ENCODE measurements at places on chromosomes 3 and 15.

DNA sequence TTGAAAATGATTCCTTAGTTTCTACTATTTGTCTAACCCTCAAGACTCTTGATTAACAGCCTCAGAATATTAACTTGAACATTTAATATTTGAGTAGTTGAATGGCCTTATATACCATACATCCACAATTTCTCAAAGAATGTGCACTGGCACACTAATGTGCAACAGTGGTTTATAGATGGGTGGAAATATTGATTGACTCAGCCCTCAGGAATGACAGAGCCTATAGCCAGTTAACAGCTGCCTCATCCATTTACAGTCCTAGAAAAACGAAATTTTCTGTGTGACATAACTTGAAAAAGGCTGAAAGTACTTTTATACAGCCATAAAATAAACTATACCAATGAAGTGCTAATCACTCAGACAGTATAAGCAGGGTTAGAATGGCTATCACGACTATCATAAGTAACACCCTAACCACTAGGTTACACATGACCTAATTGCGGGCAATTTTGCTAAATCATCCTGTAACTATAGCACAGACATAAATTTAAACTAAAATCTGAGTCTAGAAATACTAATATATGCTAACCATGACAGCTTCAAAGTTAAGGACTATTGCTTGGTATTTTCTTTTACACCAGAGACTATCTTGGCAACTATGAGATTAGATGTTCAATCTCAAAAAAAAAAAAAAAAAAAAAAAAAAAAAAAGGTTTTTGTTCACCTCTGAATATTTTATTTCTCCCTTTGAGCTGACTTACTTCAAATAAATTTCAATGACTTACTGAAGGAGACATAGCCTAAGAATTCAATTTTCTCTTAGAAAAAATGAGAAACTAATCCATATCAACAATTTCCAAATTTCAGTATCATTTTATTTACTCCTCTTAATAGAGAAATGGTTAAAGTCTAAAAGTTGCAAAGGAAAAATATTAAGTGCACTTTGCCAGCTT is 9.3 kb downstream of the SECISBP2L start:
- no peak for DNase-seq

GRCh38 chr3:49602877-49603411 is 48.7 kb downstream of the BSN start:
- DNase-seq, result no peak

GRCh38 chr3:145807990-145808389 is 353.0 kb downstream of the PLOD2 start:
- no peak for DNase-seq

DNA sequence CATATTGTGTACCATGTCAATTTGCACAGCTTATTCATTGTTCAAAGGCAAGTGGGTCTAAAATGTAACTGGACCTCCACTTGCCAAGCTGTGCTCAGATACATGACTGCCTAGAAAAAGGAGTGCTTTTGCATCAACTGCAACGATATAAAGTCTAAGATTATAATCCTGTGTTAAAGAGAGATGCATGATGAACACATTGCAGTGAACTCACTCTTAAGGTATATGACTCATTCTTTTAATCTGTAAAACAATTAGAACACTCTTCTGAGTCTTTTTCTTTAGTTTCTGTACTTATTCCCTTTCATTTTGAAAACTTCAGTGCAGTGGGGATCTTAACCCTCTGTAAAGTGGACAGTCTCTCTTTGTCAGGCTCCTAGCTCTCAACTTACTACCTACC is 982.8 kb downstream of the ROBO1 start:
- DNase-seq, result no peak

DNA sequence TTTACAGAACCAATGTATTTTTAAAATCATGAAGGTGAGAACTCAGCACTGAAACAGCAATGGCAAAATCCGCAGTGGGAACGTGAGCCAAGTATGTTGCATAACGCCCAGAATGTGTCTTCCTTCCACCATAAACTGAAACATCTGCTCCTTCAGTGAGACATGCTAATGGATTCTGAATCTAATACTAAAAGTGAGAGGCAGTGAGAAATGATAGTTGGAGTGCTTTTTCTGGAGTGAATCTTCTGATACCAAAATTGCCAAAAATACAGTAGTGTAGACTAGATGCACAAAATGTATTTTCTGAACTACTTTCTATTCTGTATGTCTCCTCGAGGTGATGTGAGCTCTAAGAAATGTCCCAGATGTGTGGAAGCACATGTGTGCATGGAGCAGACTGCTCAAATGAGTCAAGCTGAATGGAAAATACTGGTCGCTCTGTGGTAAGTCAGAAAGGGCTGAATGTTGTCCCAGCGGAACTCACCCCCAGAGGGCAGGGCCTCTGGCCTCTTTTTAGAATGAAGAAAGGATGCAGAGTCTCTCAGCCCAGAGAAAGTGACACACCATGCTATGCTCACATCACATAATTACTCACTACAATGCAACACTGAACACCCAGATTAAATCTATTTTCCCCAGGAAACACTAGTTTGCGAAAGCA is 73.0 kb downstream of the ATP10A start:
- no peak for DNase-seq

- DNase-seq, result no peak
Observed at GRCh38 chr15:65916041-65916663, 46.9 kb downstream of the RAB11A start.

DNA sequence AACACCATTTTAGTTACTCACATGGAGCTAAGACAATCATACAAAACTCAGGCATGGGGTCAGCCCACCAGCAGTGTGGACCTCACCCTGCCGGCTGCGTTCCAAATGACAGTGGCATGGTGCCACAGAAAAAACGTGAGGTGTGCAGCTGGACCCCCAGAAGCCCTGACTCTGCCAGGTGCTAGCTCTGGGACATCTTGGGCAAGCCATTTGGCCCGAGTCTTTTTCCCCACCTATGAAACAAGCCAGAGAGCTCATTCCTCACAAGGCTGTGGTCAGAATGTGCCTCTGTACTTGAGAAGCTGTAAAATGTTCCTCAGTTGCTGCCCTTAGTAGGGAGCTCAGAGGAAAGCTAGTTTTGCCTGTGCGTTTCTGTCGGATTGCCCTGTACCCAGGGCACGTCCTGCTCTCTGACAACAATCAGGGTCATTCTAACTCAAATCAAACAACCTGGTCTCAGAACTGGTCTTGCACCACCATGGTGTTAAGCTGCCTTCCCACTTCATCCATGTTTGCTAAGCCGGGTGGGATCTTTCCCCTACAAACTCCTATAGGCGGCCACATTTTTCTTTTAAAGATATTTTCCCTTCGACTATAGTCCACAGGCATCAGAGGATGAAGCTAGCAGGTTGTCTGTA is 44.9 kb downstream of the LIPC start:
- DNase-seq, result no peak

DNA sequence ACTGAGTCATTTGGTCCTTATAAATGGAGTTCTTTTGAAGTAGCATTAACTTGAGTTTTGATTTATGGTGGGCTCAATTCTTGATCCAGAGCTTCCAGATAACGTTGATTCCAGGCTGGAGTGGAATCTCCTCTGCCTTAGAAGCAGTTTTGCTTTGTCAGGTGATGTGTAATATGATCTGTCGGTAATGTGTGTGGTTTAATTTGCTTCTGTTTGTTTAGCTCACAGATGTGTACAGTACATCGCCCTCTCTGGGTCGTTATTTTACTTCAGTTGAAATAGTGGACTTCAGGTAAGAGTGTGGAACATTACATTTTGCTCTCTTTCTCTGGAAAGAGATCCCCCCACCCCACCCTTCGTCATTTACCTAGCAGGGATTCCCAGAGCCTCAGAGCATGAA is 23.1 kb downstream of the C3orf52 start:
- no peak for DNase-seq

DNA sequence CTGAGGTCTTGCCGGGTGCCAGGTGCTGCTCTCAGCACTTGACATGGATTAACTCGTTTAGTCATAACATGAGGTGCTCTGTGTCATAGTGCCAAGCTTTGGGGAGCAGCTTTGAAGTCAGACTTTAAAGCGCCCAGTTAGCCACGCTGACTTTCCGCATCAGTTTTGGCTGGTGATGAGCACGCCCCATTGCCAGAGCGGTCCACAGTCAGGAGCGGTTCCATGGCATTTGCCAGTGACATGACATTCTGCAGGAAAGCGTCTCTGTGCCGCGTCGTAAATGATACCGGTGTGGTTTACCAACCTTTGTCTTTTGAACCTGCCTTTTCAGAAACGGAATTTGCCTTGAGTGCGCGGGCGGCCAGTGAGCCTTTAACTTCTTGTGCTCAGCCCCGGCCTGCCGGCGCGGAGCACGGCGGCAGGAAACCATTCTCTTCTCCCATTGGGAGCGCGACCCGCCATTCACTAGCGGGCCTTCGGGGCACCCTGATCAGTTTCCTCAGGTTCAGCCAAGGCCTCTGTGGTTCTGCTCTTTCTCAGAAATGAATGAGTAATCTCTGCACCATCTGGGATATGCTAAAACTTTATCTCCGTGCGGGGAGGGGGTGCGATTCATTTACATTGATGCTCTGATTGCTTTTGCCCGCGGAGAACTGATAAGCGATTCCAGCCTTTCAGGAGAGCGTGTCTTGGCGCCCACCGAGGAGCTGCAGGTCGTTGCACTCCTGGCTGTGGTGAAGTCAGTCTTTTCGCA is 1.7 kb upstream of the SLC2A2 start:
- DNase-seq, result no peak

DNA sequence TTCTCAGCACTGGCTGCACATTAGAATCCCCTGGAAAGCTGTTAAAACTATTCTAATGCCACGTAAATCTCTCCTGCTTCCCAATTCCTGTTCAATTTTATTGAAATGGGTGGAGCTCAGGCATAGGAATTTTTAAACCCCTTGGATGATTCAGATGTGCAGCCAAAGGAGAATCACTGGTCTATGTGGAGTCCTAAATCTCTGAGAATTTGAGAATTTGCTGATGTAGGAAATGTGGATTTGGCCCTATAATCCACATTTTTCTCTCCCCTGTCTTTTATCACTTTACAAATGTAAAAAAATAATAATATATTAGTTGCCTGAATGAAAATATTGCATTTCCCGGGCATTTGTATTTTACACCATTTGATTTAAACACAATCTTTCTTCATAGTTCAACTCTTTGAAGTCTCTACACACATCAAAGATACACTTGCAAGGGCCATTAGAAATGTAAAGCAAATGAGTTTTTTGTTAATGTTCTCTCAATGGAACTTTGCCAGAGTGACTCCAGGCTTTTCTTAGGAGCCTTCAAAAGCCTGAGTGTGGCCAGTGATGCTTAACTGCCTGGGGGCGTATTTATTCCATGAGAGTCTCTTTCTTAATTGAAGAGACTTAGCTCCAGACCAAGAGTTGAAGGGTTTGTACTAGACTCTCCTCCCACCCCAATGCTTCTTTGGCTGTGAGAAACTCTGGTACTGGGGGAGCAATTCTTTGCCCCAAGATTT is 48.8 kb upstream of the PTX3 start:
- DNase-seq, result no peak

- no peak for DNase-seq
Observed at GRCh38 chr3:106029954-106030626, 161.3 kb upstream of the CBLB start.

DNA sequence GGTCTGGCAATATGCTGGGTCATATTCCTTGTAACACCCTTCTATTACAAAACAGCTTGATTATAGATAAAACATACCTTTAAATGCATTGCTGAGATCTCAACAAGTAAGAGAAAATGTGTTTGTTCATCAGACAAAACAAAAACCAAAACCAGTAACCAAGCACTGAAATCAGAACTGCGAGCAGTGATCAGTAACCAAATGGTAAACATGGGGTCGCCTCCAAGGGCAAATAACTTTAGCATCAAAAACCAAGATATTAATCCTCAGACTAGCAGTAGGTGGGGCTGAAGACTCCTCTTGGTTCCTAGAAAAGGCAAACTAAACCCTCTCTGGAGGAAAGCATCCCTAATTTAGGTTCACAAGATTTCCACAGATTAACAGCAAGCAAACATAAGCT is 6.6 kb upstream of the HESX1 start:
- DNase-seq, result no peak

- no peak for DNase-seq
Observed at GRCh38 chr3:122458992-122459391, 43.1 kb upstream of the WDR5B start.

- no peak for DNase-seq
Observed at GRCh38 chr15:65980824-65981456, 111.6 kb downstream of the RAB11A start.

GRCh38 chr3:45868213-45868612 is 18.1 kb upstream of the CCR9 start:
- no peak for DNase-seq

DNA sequence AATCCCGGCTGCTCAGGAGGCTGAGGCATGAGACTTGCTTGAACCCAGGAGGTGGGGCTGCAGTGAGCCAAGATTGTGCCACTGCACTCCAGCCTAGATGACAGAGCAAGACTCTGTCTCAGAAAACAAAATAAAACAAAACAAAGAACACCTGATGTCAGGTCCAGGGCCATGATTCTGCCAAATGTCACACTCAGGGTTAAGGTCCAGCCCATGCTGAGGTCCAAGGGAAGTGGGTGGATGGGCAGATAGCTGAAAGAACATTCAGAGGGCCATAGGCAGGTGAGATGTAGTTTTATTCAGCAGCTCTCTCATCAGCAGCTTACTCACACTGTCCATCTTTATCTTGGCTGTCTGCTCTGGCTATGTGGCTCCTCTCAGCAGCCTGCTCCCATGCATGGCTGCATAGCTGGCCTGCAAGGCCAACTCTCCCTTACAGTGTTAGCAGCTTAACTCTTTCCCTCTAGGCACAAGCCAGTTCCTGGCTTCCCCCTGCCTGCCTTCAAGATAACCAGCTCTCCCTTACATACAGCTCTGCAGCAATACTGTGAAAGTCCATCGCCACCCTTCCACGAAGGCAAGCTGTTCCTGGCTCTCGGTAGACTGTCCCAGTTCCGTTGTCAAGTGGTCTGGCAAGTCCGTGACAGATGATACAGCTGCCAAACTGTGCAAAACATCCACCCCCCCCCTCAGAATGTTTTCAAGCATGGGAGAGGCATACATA is 62.4 kb upstream of the SIAH2 start:
- DNase-seq, result no peak

GRCh38 chr3:120741837-120742197 is 499 bp downstream of the RABL3 start:
- no peak for DNase-seq

All from NCI-H1930 (cell line).